ENCODE measurements at places on chromosomes 4 and X. TPM values are rescaled to one million over a fixed set of nuclear protein-coding genes. Genes with fewer than 3 reads are reported as not detected.

Gene CPLX1
- total RNA-seq: 4.6 TPM

Gene CNKSR2
- 11.2 TPM for total RNA-seq

Gene SPANXD
- 0.82 TPM for total RNA-seq

DNA sequence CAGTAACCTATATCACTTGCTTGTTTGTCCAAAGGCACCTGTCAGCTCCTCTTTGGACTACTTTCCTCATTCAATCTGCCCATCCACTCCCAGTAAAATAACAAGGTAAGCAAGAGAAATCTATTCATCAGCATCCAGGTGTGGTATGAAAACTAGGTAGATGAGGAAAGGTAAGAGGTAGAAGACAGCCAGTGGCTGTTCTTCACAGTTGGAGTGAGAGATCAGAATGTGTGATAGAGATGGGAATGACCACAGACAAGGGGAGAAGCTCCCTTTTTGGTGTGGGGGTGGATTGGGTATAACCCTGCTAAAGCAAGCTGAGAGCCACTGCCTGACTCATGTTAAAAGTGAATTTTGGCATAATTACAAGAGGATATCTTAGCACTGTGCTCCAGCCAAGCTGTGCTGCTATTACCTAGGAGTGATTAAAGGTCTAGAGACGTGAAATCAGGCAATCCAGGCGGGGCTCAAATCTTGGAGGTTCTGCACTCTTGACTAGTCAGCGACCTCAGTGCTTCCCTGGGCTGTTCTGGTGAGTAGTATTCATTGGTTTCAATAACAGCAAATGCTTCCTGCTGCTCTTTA lies 28.1 kb upstream of the RASL11B start:
- no peak overlapping the region for H3K4me3 ChIP-seq
- H3K4me1 ChIP-seq: peaks cover 27% of the 10 kb centered on the region

DNA sequence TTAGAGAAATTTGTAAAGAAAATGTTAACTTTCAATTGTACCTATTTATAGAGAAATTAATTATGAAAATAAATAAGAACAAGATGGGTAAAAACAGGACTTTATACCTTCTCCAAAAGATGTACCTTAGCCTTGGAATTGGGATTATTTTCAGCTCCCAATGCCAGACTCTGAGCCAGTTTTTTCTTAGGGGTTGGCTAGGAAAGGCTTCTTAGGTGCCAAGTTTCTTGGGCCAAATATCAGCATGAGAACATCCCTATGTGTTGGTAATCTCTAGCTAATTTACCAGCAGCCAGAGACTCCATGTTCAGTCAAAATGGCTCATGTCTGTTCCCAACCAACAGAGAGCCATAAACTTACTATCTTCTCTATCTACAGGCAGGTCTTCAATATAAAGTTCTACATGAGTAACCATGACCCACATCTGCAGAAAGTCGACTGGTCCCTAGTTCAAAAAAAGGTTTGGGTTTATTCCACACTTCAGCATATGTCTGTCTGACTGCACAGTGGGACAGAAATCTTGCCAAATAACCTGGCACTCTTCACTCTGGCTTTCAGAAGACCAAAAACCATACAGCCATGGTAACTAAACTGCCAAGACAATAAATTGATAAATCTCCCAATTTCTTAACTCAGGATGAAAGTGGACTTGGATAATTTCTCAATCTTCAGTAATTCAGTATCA lies 380.5 kb upstream of the RASGEF1B start:
- no peak overlapping the region for H3K4me3 ChIP-seq
- peaks cover 8% of the 10 kb centered on the region for H3K36me3 ChIP-seq
- no peaks in the 10 kb centered on the region for H3K4me1 ChIP-seq

GRCh38 chrX:123481913-123482851 lies 250.7 kb downstream of the THOC2 start:
- DNase-seq: no peak
- H3K36me3 ChIP-seq: no peaks in the 10 kb centered on the region
- peaks cover 1% of the 10 kb centered on the region for H3K4me1 ChIP-seq
- H3K27me3 ChIP-seq: no peaks in the 10 kb centered on the region
- H3K27ac ChIP-seq: no peak overlapping the region
- no peak overlapping the region for H3K4me3 ChIP-seq

- no peak for DNase-seq
- H3K36me3 ChIP-seq: no peaks in the 10 kb centered on the region
- H3K4me1 ChIP-seq: peaks cover 8% of the 10 kb centered on the region
- H3K27me3 ChIP-seq: peaks cover 7% of the 10 kb centered on the region
- no peak overlapping the region for H3K27ac ChIP-seq
These were observed 5.5 kb downstream of the PNMA3 start for GRCh38 chrX:153061732-153062131.

GRCh38 chr4:102705391-102705935 lies 55.3 kb downstream of the MANBA start:
- no peak overlapping the region for H3K27ac ChIP-seq
- no peaks in the 10 kb centered on the region for H3K27me3 ChIP-seq
- H3K4me1 ChIP-seq: peaks cover 6% of the 10 kb centered on the region
- no peak for DNase-seq
- peaks cover 53% of the 10 kb centered on the region for H3K36me3 ChIP-seq
- H3K4me3 ChIP-seq: no peak overlapping the region

GRCh38 chr4:11069581-11070211 lies 359.0 kb downstream of the HS3ST1 start:
- H3K36me3 ChIP-seq: no peaks in the 10 kb centered on the region
- H3K27me3 ChIP-seq: no peaks in the 10 kb centered on the region
- no peak for DNase-seq
- H3K27ac ChIP-seq: no peak overlapping the region
- H3K4me3 ChIP-seq: no peak overlapping the region
- H3K4me1 ChIP-seq: peaks cover 26% of the 10 kb centered on the region

DNA sequence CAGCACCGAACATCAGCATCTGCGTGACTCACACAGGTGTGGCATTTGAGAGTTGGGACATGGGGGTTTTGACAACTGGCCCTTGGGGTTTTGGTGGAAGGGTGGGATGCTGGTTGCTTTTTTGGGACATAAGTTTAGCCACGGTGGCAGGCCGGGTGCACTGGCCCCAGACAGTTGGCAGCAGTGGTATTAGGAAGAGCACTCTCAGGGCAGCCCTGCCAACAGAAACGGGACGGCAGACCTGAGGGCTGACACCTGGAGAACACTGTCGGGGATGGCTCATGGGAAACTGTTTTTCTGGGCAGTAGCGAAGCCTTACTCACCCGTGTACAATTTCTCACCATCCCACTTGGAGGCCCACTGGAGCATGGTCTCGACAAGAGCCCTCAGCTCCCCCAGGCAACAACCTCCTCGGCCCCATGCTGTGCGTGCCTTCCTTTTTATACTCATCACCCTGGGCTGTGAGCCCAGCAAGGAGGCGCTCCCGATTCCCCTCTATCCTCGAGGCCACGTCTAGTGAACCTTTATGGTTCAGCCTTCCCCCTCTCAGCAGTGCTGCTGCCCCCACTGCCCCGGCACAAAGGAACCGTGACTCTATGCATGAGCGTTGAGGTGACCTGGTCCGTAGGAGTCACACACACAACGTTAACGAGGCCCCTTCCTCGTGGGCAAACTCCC lies 30.6 kb downstream of the WDR1 start:
- peaks cover 36% of the 10 kb centered on the region for H3K36me3 ChIP-seq
- no peak overlapping the region for H3K27ac ChIP-seq
- no peak for DNase-seq
- H3K4me1 ChIP-seq: no peaks in the 10 kb centered on the region
- no peaks in the 10 kb centered on the region for H3K27me3 ChIP-seq

DNA sequence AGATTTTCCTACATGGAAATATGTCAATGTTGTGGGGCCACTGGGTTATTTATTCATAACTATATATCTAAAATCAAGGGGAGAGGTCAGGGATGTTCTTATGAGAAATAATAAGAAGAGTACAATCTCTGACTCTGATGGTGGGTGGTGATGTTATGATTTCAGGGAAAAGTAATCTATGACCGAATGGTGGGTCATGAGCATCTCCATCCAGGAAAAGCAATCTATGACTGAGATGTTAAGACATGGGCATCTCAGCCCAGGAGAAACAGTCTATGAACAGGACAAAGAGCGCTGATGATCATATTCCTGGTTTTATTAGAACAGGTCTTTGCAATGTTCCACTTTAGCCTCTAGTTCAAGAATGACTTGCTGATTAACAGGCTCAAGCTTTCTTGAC lies 137.1 kb downstream of the ARSF start:
- H3K4me1 ChIP-seq: peaks cover 31% of the 10 kb centered on the region
- no peaks in the 10 kb centered on the region for H3K36me3 ChIP-seq
- H3K4me3 ChIP-seq: no peak overlapping the region
- no peaks in the 10 kb centered on the region for H3K27me3 ChIP-seq
- H3K27ac ChIP-seq: no peak overlapping the region
- no peak for DNase-seq

- H3K4me1 ChIP-seq: peaks cover 20% of the 10 kb centered on the region
- no peak for DNase-seq
- no peak overlapping the region for H3K27ac ChIP-seq
- no peak overlapping the region for H3K4me3 ChIP-seq
- H3K27me3 ChIP-seq: no peaks in the 10 kb centered on the region
- H3K36me3 ChIP-seq: peaks cover 18% of the 10 kb centered on the region
These were observed 1485.6 kb downstream of the PCDH19 start for GRCh38 chrX:98924511-98924910.

GRCh38 chr4:76703123-76703490 lies 194.8 kb downstream of the SOWAHB start:
- peak overlapping the region; percentile 89 for H3K27ac ChIP-seq
- H3K4me1 ChIP-seq: peaks cover 55% of the 10 kb centered on the region
- H3K27me3 ChIP-seq: no peaks in the 10 kb centered on the region

GRCh38 chr4:52157641-52158316 lies 106.7 kb downstream of the SPATA18 start:
- H3K27ac ChIP-seq: no peak overlapping the region
- no peaks in the 10 kb centered on the region for H3K36me3 ChIP-seq
- H3K27me3 ChIP-seq: peaks cover 31% of the 10 kb centered on the region
- no peak overlapping the region for H3K4me3 ChIP-seq
- H3K4me1 ChIP-seq: no peaks in the 10 kb centered on the region

DNA sequence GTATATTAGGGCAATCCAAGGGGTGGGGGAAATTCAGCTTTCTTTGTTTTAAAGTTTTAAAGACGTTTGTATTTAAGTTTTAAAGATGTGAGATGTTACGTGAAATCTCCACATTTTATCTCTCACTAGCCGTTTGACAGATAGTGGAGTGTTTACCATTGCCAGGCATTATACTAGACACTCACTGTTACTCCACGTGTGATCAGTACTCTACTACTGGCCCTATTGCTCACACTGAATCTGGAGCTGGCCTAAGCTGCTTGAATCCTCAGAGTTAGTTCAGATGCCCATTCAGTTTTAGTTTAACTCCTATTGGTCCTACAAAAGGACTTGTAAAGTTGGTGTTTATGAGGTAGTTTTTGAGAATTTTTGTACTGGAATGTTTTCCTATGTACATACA lies 4.5 kb downstream of the ADAD1 start:
- H3K4me3 ChIP-seq: no peak overlapping the region
- no peaks in the 10 kb centered on the region for H3K36me3 ChIP-seq
- H3K4me1 ChIP-seq: peaks cover 6% of the 10 kb centered on the region
- H3K27me3 ChIP-seq: no peaks in the 10 kb centered on the region
- DNase-seq: no peak

GRCh38 chr4:156763511-156763910 lies 208.1 kb downstream of the PDGFC start:
- peak overlapping the region; percentile 81 for H3K27ac ChIP-seq
- DNase-seq: no peak
- no peak overlapping the region for H3K4me3 ChIP-seq
- H3K27me3 ChIP-seq: no peaks in the 10 kb centered on the region
- peaks cover 37% of the 10 kb centered on the region for H3K4me1 ChIP-seq

All from mesothelial cell of epicardium (in vitro differentiated cells).